ENCODE measurements at places on chromosomes 1 and 21.

GRCh38 chr1:26828411-26828991 is 2.0 kb downstream of the ZDHHC18 start:
- DNase-seq = no peak

GRCh38 chr21:35350965-35351364 is 301.9 kb upstream of the RUNX1 start:
- DNase-seq = no peak

- no peak for DNase-seq
Observed at GRCh38 chr1:226967665-226968064, 27.6 kb downstream of the COQ8A start.

- DNase-seq = no peak
Observed at GRCh38 chr1:56301791-56302190, 277.6 kb downstream of the PLPP3 start.

GRCh38 chr1:118958937-118959631 is 29.1 kb downstream of the TBX15 start:
- no peak for DNase-seq

DNA sequence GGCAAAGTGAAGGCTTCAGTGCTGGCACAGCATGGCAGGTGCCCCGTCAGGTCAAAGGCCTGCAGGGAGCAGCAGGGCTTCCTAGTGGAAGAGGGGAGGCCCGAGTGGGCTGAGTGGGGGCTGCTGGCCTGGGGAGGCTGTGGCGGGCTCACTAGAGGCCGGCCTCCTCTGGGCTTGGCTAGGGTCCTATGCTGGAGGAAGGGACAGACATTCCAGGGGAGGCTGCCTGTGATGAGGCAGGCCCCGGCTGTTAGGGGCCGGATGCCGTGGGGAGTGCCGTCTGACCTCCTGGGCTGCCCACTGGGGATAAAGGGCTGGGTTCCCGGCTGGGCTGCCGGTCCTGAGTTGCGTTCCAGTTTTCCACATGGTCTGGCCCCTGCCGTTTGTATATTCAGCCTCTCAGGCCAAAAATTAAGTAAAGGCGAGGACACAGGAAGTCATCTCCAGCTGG is 21.1 kb downstream of the PRXL2B start:
- no peak for DNase-seq

GRCh38 chr1:100699744-100700143 is 19.8 kb upstream of the VCAM1 start:
- DNase-seq = no peak

DNA sequence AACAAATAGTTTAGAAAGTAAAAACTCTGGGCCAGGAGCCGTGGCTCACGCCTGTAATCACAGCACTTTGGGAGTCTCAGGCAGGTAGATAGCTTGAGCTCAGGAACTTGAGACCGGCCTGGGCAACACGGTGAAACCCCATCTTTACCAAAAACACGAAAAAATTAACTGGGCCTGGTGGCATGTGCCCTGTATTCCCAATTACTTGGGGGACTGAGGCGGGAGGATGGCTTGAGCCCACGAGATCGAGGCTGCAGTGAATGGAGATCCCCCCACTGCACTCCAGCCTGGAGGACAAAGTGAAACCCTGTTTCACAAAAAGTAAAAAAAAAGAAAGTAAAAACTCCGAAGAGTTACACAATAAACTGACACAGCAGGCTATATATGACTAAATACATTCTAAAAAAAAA is 10.6 kb downstream of the CEP170 start:
- DNase-seq = no peak

DNA sequence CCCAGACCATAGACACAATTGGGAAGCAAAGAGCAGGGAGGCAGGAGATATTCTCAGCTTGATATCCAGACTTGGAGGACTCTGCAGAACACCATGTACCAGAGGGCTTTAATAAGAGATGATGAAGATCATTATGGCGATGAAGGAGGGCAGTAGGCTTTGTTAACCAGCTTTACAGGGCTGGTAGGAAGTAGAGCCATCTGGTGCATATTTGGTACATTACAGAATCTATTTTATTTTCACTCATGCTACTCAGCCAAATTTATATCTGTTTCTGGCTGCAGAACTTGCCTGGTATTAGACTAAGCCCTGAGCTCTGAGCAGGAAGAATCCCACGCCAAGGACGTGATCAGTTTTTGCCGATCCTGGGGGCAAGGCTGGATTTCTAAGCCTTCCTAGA is 61.8 kb upstream of the SYT6 start:
- DNase-seq = no peak

DNA sequence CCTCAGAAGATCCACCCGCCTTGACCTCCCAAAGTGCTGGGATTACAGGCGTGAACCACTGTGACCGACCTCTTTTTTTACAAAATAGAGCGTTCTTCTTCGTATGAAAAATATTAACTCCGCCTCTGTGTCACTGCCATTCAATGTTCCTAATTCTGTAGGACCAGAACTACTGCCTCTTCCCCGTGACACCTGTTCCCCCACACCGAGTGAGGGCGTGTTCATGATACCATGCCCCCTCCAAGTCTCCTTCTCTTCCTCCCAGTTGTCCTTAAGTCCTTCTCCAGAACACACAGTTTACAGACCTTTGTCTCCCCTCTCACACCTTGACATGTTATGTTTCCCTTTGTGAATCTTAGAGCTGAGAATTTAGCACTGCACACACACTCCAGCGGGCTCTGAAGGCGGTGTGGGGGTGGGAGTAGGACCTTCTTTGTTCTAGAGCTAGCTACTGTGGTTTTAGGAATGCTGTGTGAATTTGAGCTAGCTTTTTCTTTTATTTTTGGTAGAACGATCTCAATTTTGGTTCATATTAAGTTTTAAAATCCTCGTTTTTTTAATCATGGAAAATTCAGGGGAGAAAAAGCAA is 82.4 kb upstream of the LPGAT1 start:
- DNase-seq = no peak

DNA sequence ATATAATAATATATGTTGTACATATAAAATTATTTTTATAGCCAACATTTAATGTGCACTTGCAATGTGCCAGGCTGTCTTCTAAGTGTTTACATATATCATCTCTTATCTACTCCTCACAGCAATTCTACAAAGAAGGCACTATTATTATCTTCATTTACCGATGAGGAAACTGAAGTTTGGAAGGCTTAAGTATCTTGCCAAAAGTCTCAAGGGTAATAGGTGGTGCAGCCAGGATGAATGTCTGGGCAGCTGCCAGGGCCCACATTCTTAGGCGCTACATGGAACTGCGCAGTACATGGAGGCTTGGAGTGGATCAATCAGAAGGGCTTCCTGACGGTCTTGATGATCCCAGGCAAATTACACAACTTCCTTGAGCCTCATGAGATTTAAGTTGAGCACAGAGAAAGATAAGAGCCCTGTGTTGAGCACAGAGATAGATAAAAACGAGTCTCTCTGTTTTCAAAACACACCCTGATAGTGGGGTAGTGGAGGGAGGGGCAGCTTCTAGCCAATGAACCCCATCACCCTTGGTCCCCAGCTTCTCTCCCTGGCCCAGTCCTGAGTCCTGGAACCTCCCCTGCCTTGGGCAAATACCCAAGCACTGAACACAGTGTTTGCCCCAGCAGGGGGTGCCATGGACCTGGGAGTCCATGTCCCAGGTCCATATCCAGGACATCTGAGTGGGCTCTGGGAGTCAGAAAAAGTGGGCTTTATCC is 9.2 kb downstream of the POU3F1 start:
- DNase-seq = no peak

DNA sequence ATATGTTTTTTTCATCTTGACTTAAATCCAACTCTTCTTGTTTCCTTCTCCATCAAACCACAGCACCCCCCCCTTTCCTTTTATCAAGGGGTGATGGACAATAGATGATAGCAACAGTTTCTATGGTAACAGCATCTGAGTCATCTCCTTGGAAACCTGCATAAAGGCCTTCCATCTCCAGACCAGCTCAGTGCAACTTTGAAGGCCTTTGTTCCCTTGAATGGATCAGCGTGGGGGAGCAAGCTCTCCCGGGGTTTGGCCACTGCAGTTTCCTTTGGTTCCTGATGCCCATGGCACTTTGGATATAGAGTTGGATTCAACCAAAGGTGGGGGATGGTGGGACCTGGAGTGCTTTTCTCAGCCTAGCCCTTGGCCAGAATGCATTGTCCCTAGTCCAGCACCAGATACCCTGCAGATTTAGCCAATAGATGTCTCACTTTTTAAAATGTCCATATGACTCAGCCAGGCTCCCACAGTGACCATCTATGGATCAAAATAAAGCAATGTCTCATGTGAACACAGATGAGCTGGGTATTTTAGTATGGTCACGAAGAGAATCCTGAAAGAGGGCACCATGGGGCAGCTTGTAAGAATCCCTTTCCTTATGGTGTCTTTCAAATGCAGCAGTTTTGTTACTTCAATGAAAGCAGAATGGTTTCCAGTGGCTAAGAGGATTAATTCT is 127.7 kb downstream of the SPATA46 start:
- no peak for DNase-seq

DNA sequence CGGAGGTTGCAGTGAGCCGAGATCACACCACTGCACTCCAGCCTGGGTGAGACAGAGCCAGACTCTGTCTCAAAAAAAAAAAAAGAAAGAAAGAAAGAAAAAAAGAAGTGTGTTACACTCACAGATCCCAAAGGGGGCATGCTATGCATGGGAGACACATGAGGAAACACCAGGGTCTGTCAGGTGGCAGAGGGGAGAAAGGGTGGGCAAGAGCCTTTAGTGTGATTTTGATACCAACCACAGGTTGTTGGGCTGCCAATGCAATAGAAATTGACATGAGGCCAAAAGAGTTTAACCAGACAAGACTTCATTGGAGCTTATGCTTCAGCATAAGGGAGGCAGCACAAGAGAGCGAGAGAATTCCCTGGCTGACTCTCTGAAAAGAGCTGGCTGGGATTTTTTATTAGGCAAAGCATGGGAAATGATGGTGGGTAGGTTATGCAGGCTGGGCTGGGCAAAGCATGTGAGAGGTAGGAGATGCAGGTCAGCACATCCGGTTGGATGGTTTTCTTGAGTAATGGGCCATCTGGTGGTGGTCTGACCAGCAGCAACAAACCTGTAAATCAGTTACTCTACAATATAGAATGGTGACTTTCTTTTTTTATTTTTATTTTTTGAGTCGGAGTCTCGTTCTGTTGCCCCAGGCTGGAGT is 11.7 kb upstream of the EXTL1 start:
- DNase-seq = no peak

DNA sequence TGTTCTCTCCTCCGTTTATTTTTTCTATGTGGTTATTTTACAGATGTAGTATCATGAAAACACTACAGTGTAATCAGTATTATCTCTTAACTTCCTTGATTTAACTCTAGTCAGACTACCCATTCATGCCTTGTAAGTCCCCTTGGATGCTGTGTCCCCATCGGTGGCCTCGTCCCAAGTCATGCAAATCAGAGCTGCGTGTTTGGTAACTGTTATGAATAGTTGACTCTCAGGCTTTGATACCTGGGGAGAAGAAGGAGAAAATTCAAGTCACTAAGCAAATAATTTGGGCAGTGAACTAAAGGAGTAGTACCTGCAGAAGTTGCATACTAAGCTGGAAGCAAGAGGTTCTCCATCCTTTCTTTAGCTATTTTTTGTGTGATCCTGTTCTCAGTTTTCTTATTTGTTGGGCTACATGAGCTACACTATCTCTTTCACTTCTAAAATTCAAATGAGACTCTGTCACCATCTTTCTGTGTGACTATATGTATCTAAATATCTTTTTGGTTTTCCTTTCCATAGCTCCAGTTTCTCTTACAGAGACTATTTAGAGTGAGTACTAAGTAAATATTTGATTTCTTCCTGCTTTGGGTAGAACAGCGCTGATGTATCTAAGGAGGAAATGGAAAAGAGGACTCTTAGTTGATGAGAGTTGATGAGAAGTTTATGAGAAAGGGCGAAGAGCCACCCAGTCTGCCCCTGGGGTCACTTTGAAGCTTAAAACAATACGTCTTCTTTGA is 50.9 kb downstream of the VANGL2 start:
- DNase-seq = no peak

GRCh38 chr1:17056551-17056950 is 2.7 kb upstream of the SDHB start:
- no peak for DNase-seq

- DNase-seq = no peak
Observed at GRCh38 chr1:181185461-181185860, 97.0 kb downstream of the IER5 start.

DNA sequence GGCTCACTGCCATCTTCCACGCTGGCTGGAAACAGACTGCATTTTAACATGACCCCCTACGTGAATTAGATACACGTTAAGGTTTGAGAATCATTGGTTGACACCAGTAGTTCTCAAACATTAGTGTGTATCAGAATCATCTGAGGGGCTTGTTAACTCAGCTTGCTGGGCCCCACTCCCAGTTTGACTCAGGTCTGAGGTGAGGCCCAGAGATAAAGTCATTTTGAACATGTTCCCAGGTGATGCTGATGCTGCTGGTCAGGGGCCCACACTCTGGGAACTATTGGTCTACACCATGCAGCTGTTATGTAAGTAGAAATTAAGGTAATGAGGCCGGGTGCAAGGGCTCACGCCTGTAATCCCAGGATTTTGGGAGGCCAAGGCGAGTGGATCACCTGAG is 1.3 kb downstream of the LSM10 start:
- no peak for DNase-seq

- no peak for DNase-seq
Observed at GRCh38 chr1:214506972-214507431, 44.4 kb downstream of the PTPN14 start.

- DNase-seq = no peak
Observed at GRCh38 chr1:173934440-173934839, 17.3 kb upstream of the SERPINC1 start.

GRCh38 chr1:118317842-118318614 is 133.0 kb upstream of the SPAG17 start:
- DNase-seq = no peak

- DNase-seq = no peak
Observed at GRCh38 chr1:72051538-72051937, 230.8 kb downstream of the NEGR1 start.

- DNase-seq = no peak
Observed at GRCh38 chr1:184215274-184215925, 163.9 kb downstream of the TSEN15 start.

DNA sequence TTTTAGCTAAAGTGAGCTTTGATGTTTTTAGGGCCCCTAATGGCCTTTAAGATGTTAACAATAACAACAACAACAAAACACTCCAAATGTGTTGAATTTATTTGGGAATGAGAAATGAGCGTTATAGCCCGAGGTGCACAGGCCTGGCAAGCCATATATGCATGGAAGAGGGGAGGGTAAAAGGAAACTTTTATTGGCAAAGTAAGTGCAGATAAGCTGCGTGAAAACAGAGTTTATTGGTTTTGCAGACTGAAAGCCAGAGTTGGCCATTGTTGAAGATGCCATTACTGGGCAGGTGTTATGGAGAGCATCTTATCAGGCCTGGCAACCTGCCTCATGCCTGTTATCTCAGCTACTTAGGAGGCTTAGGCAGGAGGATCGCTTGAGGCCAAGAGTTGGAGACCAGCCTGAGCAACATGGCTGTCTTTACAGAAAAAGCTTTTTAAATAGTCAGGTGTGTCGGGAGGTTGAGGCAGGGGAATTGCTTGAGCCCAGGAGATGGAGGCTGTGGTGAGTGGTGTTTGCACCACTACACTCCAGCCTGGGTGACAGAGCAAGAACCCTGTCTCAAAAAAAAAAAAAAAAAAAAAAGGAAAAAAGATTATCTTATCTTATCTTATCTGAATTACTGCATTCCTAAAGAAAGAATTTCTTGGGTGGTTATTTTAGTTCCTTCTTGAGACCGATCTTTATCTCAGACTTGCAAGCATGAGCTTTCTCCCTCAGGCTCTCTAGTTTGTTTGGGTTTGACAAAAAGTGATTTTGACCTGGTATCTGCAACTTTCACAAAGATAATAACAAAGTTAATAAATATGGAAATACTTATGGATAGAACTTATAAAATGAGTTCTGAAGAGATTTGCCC is 1.7 kb downstream of the PATJ start:
- no peak for DNase-seq

GRCh38 chr1:151356696-151357095 is 9.6 kb upstream of the RFX5 start:
- no peak for DNase-seq
